Fibroblast of skin of left quadriceps (primary cell): ENCODE measurements at places on chromosomes 4 and X.

- DNase-seq: no peak
Observed at GRCh38 chr4:8470451-8471024, 30.0 kb downstream of the TRMT44 start.

- no peak for DNase-seq
Observed at GRCh38 chrX:153848325-153848724, 18.0 kb upstream of the PDZD4 start.

GRCh38 chrX:131045726-131046125 is 12.4 kb upstream of the ARHGAP36 start:
- DNase-seq: no peak

GRCh38 chr4:137674066-137674465 is 141.8 kb upstream of the PCDH18 start:
- DNase-seq: no peak

GRCh38 chr4:89101256-89102161 is 9.8 kb upstream of the TIGD2 start:
- no peak for DNase-seq

- peak; percentile 50 for DNase-seq
Observed at GRCh38 chr4:122762966-122763716, 30.6 kb downstream of the BBS12 start.

DNA sequence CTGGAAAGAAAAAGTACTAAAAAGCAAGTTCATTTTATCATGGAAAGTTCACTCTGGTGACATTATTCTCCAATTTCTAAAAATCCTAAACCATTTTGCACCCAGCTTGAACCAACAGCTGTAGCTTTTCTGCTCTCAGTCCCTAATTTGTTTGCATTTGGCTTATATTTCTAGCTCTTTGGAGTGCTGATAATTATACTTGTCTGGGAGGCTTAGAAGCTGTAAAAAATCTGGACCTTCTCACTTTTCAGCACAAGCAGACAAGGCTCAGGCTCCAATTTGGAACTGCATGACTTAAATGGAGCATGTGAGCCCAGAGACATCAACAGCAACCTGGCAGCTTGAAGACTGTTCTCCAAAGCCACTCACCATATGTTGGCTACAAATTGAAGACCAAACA is 170.9 kb upstream of the PCDH18 start:
- DNase-seq: no peak

GRCh38 chr4:127975121-127975770 is 10.0 kb downstream of the ABHD18 start:
- DNase-seq: no peak

DNA sequence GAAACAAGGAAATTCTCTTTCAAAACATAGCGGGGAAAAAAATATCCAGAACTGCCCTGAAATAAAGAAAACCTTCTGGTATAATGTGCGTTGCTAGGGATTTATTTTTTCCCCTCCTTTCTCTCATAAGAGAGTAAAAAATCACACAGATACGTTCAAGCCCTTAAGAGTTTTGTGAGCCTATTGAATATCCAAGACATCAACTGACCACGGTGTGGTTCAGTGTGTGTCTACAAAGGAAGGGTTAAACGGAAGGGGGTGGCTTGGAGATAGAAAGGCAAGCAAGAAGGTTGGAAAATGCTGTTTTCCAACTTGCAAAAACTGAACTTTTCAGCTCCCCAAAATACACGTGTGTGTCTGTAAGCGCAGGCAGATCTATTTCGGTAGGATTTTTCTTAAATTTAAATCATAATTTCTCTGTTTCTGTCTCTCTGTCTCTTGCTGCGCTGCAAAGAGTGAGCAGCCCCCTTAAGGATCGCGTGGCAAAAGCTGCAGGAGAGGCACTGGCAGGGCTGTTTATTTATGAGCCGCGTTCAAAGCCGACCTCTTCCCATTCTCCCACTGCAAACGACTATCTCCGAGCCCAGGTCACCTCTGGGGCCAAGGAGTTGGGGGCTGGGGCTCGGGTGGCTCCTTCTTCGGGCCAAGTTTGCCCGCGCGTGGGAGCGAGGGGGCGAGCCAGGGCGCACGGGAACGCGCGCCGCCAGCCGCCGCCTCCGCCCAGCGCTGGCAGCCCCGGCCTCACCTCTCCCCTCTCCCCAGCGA is 492 bp upstream of the SLIT2 start:
- no peak for DNase-seq

GRCh38 chrX:56318076-56318475 is 85.9 kb downstream of the KLF8 start:
- DNase-seq: no peak

DNA sequence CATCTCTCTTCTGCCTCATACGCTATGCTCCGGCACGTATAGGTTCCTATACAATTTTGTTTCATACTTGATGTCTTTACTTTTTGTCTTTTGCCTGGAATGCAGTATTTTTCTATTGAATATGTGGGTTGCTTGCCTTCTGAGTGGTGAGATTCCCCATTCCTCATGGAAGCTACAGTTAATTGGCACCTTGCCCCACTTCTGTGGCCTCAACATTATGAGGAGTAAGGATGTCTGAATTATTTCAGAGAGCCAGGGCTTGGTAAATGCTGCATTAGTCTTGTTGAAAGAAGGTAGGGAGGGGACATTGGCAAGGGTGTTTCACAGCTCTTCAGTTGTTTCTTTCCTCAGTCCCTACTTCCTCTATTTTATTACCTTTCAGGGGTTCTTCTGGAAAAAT is 23.0 kb downstream of the CDKL5 start:
- peak; percentile 30 for DNase-seq

DNA sequence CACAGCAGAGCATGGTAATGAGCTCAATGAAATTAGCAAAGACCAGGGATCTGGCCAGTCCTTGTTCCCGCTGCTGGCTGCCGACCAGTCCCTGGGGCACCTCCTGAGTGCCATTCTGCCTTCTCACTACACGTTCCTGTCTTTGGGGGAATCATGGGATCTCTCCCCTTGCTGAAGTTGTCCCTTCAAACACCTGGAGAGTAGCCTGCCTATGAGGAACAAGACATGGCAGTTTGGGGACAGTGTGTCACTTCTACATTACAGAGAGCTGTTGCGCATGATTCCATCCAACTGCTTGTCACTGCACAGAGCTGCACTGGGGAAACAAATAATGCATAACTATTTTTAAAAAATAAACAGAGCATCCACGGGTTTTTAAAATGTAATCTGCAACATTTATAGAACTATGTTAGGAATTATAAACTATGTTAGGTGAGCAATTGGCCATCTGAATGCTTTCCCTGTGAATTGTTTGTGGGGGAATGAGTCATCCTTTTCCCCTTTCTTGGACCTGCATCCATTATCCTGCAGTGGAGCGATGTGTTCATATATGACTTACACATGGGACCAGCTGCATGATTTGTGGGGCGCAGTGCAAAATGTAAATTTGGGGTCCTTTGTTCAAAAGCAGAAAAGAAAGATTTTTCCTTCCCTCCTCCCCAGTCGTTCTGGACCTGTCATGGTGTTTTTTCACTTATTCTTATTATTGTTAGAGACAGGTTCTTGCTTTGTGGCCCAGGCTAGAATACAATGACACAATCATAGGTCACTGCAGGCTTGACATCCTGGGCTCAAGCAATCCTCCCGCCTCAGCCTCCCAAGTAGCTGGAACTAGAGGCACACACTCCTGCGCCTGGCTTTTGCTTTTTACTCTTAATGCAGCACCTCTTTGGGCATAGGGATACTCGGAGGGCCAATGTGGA is 115.0 kb upstream of the TBL1X start:
- DNase-seq: no peak

DNA sequence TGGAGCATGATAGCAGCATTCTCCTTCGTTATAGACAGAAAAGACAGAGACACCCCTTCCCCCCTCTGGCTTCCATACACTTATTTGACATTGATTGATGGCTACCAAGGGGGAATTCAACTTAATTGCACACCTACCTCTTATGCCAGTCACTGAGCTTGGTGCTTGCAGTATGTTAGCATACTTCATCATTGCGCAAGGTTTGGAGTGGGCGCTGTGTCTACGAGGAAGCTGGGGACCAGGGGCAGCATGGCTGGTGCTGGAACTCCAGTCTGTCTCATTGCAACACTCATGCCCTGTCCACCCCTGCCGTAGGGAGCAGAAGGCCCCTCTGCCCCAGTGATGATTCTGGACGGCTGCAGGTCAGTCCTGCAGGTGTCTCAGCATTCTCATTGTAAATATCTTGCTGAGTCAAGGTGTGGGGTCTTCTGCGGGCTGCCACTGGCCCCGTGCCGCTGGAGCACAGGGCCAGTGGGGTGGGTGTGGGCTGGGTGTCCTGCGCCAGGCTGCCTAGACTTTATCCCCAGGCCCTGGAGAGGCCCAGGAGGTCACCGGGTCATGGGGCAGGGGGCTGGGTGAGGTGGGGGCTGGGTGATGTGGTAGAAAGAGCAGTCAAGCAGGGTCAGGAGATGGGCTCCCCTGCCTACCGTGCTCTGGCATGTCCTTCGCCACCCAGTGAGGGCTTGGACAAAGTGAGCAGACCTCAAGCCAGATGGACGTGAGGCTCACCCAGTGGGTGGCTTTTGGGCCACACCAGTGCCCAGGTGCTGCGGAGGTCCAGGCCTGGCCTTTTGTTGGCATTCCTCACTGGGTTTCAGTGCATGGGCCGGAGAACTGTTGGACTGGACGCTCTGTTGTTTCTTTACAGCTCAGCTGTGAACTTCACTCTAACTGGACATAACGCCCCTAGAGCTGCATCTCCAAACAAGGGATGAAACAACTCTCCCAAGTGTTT is 85.5 kb downstream of the PSAPL1 start:
- no peak for DNase-seq

DNA sequence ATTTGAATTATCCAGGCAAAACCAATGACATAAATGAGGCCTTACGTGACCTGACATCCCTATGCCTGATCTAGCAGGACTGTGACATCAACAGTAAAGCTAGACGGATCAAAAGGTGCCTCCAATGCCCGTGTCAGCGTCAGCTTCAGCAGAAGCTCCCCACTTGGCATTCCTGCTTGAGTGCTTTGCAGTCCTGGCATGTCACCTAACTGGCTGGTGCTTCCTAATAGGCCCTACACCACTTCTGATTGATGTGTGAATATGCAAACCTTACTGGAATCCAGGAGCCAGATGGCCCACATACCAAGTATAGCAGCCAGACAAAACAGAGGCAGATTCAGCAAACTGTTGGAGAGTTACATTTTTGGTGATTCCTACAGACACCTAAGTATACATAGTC is 224.2 kb downstream of the DMD start:
- DNase-seq: no peak

DNA sequence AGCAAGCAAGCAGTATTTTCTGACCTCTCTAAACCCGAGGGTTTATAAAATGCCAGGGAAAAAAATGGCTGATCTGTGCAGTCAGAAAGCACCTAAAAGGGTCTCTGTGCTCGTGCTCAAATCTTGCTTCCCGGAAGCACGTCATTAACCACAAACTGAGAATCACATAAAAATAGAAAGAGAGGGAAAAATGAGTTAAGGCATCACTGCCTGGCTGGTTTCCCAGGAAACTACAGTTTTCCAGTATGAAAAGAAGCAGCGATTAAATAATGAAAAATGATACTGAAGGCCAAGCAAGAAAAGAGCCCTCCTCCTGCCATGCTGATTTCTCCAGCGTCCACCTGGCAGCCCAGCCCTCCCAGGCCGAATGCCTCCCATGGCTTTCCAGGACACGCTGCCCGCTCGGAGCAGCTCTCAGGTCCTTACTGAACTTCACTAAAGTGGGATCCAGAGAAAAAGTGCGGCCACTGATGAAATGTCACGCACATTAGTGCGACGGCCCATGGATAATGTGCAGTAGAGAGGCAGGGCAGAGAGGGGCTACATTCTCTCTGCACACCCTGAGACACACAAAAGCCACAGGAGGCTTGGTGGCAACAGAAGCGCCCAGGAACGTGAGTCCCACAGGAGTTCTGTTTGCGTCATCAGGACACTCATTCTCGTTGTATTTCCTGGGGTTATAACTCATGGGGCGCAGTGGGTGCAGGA is 80.4 kb downstream of the WFS1 start:
- DNase-seq: no peak

DNA sequence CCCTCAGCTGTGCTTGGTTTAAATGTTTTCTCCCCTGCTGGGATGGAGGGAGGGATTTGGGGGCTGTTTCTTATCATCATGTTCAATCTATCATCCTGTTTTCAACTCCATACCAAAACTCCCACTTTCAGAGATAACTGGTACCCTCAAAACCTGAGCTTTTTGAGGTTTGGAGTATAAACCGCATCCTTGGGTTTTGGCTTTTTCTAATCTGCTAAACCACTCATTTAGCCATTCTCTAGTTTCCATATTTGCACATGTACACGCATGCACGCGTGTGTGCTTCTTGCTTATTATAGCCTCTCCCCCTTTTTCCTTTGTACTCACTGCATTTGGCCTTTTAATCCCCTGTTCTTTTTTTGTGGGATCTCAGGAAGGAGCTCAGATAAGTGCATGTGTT is 116.7 kb upstream of the TEX13D start:
- no peak for DNase-seq
